Stimulated activated CD4-positive, alpha-beta T cell treated with anti-CD3 and anti-CD28 coated beads, Interleukin-15, amount 100 ng/mL, for 1 hour (primary cell): ENCODE measurements at places on chromosomes 13 and 19.
A peak's percentile ranks its signal among the peaks of the same experiment; 100 is the strongest.

- DNase-seq, result no peak
Measured at GRCh38 chr19:17504456-17504855, 7.0 kb upstream of the PGLS start.

- no peak for DNase-seq
Measured at GRCh38 chr19:39307822-39308530, 11.8 kb downstream of the IFNL1 start.

GRCh38 chr13:94713561-94714182 is 1.3 kb upstream of the SOX21 start:
- DNase-seq, result no peak

GRCh38 chr13:20174656-20175405 is 14.0 kb upstream of the GJA3 start:
- peak; percentile 58 for DNase-seq

DNA sequence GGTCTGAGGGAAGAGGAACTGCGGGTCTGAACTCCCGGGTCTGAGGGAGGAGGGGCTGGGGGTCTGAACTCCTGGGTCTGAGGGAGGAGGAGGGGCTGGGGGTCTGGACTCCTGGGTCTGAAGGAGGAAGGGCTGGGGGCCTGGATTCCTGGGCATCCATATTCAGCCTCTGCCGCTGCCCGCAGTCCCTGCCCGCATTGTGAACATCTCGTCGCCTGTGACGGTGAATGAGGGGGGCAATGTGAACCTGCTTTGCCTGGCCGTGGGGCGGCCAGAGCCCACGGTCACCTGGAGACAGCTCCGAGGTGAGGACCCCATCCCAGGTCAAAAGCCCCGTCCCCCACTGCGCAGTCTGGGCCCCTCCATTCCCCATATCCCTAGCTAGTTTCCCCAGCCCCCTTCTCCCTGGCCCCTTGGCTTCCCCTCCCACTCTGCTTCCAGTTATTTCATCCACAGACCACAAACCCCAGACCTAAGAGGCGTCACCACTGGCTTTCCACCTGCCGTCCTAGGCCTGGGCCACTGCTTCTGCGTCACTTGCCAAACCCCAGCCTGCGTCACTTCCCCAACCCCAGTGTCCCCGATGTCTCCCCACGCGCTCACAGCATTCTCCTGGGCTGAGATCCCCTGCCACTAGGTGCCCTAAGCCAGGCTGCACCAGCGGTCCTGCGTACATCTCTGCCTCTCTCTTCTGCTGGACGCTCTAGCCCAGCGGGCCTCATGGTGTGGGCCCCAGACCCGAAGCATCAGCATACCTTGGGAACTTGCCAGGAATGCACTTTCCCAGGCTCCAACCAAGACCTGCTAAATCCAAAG is 13.9 kb downstream of the IGLON5 start:
- no peak for DNase-seq

GRCh38 chr13:50745542-50746115 is 97.9 kb downstream of the DLEU7 start:
- DNase-seq, result no peak

- DNase-seq, result no peak
Measured at GRCh38 chr13:110501188-110501587, 60.3 kb downstream of the RAB20 start.

DNA sequence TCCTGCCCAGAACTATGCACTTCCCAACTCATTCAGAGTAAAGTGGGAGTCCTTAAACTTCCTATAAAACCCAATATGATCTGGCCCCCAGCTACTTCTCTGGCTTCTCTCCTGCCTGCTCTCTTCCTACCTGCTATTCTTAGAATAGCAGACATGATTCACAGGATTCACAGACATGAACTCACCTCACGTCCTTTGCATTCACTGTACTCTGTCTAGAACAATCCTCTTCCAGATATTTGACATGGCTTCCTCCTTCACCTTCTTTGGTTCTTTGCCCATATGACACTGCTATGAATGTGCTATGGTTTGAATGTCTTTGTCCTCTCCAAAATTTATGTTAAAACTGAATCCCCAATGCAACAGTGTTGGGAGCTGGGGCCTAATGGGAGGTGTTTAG is 154.9 kb downstream of the UGGT2 start:
- DNase-seq, result no peak

GRCh38 chr19:5253406-5254110 is 87.1 kb downstream of the PTPRS start:
- DNase-seq, result no peak

GRCh38 chr13:91825516-91825915 is 427.1 kb downstream of the GPC5 start:
- no peak for DNase-seq

DNA sequence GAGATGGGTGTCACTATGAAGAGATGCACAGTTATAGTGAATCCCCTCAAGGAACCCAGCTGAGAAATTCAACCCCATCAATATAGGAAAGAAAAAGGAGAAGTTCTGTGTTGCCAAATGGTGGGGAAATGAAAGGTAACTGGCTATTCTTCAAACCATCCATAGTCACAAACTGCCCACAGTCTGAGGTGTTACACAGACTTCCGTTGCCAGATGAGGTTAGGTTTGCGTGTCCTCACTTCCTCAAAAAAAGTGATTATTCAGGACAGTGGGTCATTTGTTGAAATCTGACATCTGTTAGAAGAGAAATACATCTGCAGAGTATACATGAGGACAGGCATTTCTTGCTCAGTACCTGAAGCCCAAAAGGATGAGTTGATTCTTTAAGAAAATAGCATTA is 9.0 kb downstream of the SIGLEC5 start:
- no peak for DNase-seq

DNA sequence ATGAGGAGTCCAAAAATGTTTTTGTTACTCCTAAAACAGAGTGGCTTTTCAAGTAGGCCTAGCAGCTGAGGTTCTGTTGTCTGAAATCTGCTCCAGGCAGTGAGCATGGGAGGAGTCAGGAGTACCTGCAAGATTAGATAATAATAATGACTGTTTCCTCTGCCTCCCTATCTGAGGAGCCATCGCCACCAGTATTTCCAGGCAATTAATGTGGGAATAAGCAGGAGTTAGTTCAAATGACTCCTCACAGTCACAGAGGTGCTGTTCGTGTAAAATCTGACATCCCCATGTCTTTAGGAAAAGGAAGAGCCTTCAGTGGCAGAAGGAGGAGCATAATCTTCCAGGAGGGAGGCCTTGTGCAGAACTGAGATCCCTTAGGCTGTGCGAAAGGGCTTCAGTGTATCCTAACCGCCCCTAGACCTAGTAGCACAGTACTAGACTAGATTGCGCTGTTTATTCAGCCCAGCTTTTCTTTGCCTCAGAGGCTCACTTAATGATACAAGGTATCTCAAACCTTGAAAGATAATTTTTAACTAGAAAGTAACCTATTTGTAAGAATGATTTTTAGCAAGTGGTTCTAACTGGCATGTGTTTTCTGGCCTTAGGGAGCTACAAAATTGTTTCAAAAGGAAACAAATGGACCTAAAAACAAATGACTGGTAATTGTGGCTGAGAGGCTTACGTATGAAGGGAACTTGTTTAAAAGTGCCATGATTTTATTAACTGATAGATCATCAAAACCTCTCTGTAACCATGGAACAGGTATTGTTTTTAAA is 49.0 kb downstream of the FREM2 start:
- DNase-seq, result no peak

GRCh38 chr19:49585023-49585422 is 3.9 kb downstream of the PRRG2 start:
- DNase-seq, result no peak

- peak; percentile 49 for DNase-seq
Measured at GRCh38 chr13:20703780-20704458, 420 bp downstream of the IL17D start.

- DNase-seq, result no peak
Measured at GRCh38 chr13:27172495-27172842, 858 bp upstream of the USP12 start.
